ENCODE measurements at places on chromosomes 13 and 19.

GRCh38 chr13:98528663-98529064, 48.2 kb downstream of the STK24 start:
- no peak for DNase-seq

GRCh38 chr19:41521931-41522555, 53.9 kb upstream of the CEACAM21 start:
- DNase-seq = no peak

GRCh38 chr13:33721724-33722123, 96.2 kb upstream of the RFC3 start:
- no peak for DNase-seq

- DNase-seq = no peak
Measured at GRCh38 chr13:21075011-21075378, 13.6 kb upstream of the LATS2 start.

- DNase-seq = no peak
Measured at GRCh38 chr19:46497773-46498172, 2.1 kb upstream of the PNMA8B start.

- DNase-seq = no peak
Measured at GRCh38 chr13:19059016-19059780, 122.4 kb downstream of the TUBA3C start.

DNA sequence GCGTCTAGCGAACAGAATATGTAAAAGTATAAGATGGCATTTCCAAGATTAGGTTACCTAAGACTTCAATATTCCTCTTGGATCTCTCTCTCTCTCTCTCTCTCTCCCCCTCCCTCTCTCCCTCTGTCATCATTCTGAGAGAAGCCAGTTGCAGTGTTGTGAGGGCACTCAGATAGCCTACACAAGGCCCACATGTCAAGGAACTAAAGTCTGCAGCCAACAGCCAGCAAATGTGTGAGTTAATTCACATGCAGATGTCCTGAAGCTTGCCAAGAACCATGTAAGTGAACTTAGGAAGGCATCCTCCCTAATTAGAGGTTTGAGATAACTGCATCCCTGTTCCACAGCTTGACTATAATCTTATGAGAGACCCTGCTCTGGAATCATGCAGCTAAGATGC, 822.9 kb upstream of the PRR20A start:
- DNase-seq = peak; percentile 40

GRCh38 chr13:42820451-42820850, 39.1 kb downstream of the FAM216B start:
- DNase-seq = no peak

DNA sequence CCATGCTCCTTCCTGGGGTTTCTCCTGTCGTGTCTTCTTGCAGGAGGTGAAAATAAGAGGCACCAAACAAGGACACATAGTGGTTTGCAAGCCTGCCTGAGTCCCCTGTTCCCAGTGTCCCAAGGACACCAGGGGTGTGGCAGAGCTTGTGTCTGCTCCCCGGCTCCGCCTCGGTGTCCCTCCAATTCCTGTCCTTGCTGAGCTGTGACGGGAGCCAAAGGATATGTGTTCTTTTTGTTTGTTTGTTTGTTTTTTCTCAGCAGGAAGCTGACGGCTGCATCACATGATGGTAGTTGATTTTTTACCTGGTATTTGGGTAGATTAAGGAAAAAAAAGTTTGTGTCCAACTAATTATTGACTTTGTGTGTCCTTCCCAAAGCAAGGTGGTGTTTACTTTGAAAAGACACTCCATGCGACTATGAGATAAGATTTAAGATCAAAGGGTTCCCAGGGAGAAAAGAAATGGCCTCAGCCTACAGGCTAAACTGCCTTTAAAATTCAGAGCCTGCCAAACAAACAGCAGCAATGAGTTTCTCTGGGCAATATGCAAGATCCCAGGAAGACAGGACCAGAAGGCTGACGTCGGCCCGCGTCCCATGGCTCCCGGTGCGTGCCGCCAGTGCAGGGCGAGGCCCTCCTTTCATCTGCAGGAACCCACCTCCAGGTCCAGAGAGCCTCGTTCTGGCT, 50.8 kb upstream of the XPO4 start:
- DNase-seq = no peak

DNA sequence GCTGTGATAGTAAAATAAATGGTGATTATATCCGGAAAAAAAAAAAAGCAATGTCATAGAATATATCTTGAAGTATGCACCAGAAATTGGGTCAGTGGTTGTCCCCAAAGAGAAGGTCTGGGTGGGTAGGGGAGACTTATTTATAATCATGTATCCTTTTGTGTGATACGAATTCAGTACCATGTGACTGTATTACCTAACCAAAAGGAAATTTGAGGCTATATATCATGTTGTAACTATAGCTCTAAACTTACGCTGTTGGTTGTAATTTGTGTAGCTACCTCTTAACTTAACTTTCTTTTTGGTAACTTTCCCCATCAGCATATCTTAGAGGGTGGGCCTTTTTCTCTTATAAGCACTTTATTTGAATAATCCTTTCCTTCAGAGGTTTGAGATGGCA, 25.2 kb upstream of the KCTD4 start:
- DNase-seq = no peak

GRCh38 chr13:75670496-75670895, 34.4 kb downstream of the LMO7 start:
- no peak for DNase-seq

- DNase-seq = no peak
Measured at GRCh38 chr13:95564733-95565291, 12.3 kb downstream of the CLDN10 start.

- DNase-seq = no peak
Measured at GRCh38 chr13:92530364-92530763, 696.2 kb upstream of the GPC6 start.

DNA sequence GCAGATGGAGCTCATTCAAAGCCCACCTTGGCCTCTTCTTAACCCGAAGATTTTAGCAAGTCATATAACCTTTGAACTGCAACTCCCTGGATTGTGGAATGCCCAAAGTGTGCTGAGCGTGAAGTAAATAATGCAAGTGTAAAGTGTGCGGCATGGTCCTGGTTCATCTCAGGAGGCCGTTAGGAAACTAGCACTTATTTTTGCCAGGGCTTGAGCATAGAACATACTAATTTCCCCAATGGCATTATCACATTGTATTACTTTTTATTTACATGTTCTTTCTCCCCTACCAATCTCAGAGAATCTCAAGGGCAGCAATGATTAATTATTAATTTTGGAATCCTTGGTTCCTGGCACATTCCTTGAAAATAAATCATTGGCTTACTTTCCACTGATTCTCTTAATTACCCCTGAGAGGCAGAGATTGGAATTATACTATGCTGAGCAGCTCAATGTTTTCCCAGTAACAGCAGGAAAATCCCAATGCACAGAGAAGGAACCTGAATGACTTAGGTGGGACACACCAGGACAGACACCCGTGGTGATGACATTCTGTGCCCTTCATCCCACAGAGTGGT, 128.8 kb upstream of the GJB6 start:
- DNase-seq = no peak
